Suprapubic skin (tissue), 4 donors: ENCODE measurements at places on chromosomes 6 and 20.

GRCh38 chr6:91718198-91718597 is 1131.3 kb upstream of the MAP3K7 start:
- no peaks in the 10 kb centered on the region for H3K36me3 ChIP-seq
- no peak overlapping the region for H3K27ac ChIP-seq
- no peaks in the 10 kb centered on the region for H3K4me1 ChIP-seq
- DNase-seq: no peak
- H3K4me3 ChIP-seq: no peak overlapping the region

DNA sequence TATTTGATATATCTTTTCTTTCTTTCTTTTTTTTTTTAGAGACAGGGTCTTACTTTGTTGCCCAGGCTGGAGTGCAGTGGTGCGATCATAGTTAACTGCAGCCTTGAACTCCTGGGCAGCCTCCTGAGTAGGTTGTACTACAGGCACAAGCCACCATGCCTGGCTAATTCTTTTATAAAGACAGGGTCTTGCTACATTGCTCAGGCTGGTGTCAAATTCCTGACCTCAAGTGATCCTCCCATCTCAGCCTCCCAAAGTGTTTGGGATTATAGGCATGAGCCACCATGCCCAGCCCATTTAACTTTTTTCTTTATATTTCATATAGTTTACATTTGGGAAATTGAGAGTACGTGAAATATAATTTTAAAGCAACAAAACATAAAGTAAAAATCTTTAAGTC is 10.1 kb downstream of the NUS1 start:
- H3K4me3 ChIP-seq: no peak overlapping the region
- DNase-seq: no peak
- no peak overlapping the region for H3K27ac ChIP-seq
- no peaks in the 10 kb centered on the region for H3K27me3 ChIP-seq

DNA sequence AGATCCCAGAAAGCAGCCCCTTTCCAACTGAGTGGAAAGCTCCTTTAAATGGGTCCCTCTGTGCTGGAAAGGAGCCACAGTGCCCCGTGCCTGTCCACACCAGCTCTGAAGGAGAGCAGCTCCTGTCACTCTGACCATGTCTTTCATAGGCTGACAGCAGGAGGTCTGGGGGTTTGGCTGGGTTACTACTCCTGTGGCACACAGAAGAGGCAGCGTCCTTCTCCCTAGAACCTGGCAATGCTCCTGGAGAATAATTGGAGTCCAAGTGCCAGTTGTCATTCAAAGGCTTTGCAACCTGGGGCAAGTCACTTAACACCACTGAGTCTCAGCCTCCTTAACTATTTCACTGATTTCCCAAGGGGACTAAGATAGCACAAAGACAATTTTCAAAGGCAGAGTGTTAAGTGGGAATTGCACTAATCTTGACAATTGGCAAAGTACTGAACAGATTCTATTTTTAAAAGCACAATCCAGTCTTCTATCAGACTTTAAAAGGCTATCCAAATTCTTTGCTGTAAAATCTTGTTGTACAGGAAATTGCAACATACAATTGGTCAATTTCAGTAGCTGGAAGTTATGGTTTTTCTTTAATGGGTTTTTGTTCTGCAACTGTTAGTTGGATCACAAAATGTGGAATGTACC is 457.2 kb downstream of the KIF16B start:
- no peaks in the 10 kb centered on the region for H3K36me3 ChIP-seq
- H3K4me3 ChIP-seq: no peak overlapping the region
- peaks cover 5% of the 10 kb centered on the region for H3K4me1 ChIP-seq
- no peaks in the 10 kb centered on the region for H3K27me3 ChIP-seq
- no peak overlapping the region for H3K27ac ChIP-seq

DNA sequence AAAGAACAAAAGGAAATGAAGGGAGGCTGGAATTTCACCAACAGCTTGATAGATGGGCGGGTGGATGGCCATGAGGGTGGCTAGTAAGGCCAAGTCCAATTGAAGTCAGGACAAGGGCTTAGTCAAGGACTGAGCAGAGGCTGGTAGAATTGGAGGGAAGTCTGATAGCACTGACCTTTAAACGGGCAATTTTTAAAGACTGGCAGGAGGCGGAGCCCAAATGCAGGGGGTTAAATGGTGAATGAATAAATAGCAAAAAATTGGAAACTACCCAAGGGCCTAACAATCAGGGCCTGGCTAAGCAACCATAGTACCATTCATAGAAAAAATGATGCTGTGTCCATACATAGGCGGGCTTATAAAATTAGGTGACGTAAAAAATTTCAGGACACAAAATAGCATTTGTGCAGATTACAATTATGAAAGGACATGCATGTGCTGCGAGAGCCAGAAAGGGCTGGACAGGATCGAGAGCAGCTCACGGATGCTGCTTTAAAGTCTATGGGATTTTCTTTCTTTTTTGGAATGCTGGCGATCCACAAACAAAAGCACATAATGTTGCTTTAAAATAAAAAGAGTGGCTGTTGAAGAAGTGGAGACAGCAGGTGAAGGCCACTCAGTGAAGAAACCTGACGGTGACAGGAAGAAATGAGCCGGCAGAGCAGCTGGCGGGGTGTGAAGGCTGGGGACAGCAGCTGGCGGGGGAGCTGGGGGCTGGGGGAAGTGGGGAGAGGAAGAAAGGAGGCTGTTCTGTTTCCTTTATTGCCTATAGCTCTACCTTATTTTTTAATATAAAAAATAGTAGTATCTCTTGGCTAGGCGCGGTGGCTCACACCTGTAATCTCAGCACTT is 42.8 kb upstream of the TAF8 start:
- no peak for DNase-seq
- H3K4me3 ChIP-seq: no peak overlapping the region
- peaks cover 6% of the 10 kb centered on the region for H3K36me3 ChIP-seq
- H3K27me3 ChIP-seq: no peaks in the 10 kb centered on the region
- H3K27ac ChIP-seq: no peak overlapping the region

DNA sequence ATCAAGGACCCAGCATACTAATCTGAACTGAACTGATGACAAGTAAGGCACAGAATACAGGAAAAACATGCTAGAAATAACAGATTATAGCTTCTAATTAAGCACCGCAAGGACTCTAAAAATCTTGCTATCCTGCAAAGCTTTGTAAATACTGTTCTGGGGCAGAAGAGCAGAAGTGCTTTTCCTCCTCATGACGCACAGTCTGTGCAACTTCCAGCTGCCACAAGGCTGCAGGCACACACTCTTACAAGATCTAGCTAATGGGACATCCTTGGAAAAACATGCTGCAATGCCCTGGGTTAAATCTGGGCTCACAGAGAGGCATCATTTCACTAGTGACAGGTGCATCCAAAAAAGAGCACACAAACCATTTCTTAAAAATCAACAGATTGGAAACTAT is 188.6 kb downstream of the GJA10 start:
- DNase-seq: no peak
- no peaks in the 10 kb centered on the region for H3K36me3 ChIP-seq
- H3K4me3 ChIP-seq: no peak overlapping the region
- H3K4me1 ChIP-seq: peaks cover 2% of the 10 kb centered on the region
- H3K27me3 ChIP-seq: no peaks in the 10 kb centered on the region

- H3K4me1 ChIP-seq: no peaks in the 10 kb centered on the region
- no peak overlapping the region for H3K27ac ChIP-seq
- no peak overlapping the region for H3K4me3 ChIP-seq
- H3K27me3 ChIP-seq: no peaks in the 10 kb centered on the region
- DNase-seq: no peak
Observed at GRCh38 chr6:7411328-7411727, 21.7 kb downstream of the RIOK1 start.

DNA sequence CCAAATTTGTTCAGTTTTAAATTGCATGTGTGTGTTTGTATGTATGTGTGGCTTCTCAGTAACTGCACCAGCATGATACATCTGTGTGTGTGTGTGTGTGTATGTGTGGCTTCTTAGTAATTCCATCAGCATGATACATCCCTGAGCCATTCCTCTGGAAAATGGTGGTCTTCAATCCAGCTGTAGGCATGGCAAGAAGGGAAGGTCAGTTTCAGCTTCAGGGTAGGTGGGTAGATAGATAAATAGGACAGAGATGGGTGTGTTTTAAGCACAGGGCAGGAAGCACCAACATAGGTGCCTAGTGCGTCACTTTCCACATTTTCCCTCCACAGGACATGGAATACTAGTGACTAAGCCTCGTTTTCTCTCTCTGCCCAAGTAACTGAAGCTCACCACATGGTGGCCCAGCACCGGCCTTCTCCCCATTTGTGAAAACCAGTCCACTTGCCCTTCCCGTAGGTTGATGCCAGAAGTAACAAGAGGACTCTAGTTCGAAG is 82.9 kb downstream of the RPP40 start:
- no peak overlapping the region for H3K4me3 ChIP-seq
- no peaks in the 10 kb centered on the region for H3K27me3 ChIP-seq
- DNase-seq: no peak
- no peak overlapping the region for H3K27ac ChIP-seq

DNA sequence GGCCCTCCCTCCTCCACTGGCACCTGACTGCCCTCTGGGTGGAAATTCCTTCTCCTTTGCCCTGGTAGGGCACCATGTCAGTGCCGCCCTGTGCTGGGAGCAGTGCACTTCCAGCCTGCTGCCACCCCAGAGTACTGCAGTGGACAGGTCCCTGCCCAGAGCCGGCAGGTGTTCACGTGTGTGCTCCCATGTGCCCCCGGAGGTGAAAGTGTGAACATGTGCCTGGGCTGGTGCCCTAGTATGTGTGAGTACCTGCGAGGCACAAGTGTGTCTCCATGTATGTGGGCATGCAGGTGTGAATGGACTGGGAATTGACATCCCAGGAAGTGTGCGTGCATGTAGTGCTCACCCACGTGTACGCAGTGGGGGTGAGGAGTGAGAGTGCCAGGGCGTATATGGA is 29.4 kb downstream of the SDCBP2 start:
- H3K27ac ChIP-seq: no peak overlapping the region
- H3K27me3 ChIP-seq: no peaks in the 10 kb centered on the region
- no peak for DNase-seq
- no peak overlapping the region for H3K4me3 ChIP-seq
- no peaks in the 10 kb centered on the region for H3K36me3 ChIP-seq

GRCh38 chr6:11346516-11346915 is 114.0 kb upstream of the NEDD9 start:
- H3K4me1 ChIP-seq: no peaks in the 10 kb centered on the region
- no peak overlapping the region for H3K27ac ChIP-seq
- no peaks in the 10 kb centered on the region for H3K36me3 ChIP-seq
- no peak for DNase-seq

DNA sequence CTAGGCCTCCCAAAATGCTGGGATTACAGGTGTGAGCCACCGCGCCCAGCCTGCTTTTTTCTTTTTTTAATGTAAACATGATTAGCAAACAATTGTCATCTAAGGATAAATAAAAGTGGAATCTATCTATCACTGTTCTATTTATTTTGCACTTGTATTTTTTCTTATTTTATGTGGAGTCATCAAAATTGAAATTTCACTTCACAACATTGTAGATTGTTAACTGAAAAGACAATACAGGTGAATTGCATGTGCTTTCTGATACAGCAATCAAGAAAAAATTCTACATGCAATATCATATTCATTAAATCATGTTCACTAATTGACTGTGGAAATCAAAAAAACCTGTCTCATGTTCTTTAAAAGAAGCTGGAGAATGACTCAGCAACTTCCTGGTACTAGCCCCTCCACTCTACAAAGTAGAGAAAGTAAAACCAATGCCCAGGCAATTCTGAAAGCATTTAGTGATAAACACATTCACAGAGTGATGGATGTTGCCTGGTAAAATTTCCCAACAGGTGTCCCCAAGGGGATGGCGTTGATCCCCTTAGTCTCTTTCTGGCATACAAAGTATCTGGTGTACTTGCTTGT is 10.7 kb upstream of the RFX6 start:
- H3K4me1 ChIP-seq: no peaks in the 10 kb centered on the region
- no peak for DNase-seq
- H3K27me3 ChIP-seq: no peaks in the 10 kb centered on the region
- no peak overlapping the region for H3K4me3 ChIP-seq

GRCh38 chr20:4942331-4942730 is 59.0 kb downstream of the SLC23A2 start:
- no peaks in the 10 kb centered on the region for H3K27me3 ChIP-seq
- H3K4me1 ChIP-seq: peaks cover 8% of the 10 kb centered on the region
- no peak for DNase-seq
- no peaks in the 10 kb centered on the region for H3K36me3 ChIP-seq

DNA sequence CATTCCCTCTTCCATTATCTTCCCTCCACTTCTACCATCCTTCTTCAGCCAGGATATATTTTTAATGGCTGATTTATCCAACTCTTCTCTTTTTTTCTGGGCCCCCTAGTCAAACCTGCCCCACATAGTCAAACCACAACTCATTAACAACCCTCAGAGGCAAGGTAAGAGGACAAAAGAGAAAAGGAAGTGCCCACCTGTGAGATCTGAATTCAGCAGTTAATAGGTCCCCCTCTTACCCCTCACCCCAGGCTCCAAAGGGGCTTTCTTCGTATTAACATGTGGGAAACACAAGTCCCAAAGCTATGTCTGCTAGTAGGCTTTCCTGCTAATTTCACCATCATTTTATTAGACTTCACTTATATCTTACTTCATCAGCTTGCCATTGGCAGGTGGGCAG is 44.1 kb upstream of the TSPYL1 start:
- H3K36me3 ChIP-seq: no peaks in the 10 kb centered on the region
- no peak overlapping the region for H3K4me3 ChIP-seq
- H3K27me3 ChIP-seq: no peaks in the 10 kb centered on the region
- no peak for DNase-seq
- H3K4me1 ChIP-seq: peaks cover 16% of the 10 kb centered on the region
